Suppressor macrophage treated with lipopolysaccharide for 4 hours (primary cell): ENCODE measurements at places on chromosomes 13 and 19.

DNA sequence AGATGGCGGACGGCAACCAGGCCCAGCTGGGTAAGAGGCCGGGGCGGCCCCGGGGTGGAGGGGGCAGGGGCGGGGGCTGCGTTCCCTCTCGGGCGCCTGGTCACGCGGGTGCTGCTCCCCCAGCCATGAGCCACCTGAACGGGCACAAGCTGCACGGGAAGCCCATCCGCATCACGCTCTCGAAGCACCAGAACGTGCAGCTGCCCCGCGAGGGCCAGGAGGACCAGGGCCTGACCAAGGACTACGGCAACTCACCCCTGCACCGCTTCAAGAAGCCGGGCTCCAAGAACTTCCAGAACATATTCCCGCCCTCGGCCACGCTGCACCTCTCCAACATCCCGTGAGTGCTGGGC is 11.1 kb downstream of the PTBP1 start:
- no peak for DNase-seq

DNA sequence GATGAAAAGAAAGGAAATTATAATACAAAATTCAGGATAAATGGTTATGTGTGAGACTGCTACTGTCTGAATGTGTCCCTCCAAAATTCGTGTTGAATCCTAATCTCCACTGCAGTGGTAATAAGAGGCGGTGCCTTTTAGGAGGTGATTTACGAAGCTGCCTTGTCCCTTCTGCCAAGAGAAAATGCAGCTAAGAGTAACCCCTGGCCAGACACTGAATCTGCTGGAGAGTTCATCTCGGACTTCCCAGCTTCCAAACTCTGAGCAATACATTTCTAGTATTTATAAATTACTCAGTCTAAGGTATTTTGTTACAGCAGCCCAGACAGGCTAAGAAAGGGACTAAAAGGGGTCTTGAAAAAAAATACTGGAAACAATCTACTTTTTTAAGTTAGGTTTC is 152.6 kb downstream of the KLF12 start:
- DNase-seq: no peak

GRCh38 chr13:27270594-27271520 is at the start of gene RASL11A:
RASL11A (plus strand) TSS chr13:27270830; CDS start chr13:27270945, 115 bp downstream.
- peak; percentile 89 for DNase-seq

DNA sequence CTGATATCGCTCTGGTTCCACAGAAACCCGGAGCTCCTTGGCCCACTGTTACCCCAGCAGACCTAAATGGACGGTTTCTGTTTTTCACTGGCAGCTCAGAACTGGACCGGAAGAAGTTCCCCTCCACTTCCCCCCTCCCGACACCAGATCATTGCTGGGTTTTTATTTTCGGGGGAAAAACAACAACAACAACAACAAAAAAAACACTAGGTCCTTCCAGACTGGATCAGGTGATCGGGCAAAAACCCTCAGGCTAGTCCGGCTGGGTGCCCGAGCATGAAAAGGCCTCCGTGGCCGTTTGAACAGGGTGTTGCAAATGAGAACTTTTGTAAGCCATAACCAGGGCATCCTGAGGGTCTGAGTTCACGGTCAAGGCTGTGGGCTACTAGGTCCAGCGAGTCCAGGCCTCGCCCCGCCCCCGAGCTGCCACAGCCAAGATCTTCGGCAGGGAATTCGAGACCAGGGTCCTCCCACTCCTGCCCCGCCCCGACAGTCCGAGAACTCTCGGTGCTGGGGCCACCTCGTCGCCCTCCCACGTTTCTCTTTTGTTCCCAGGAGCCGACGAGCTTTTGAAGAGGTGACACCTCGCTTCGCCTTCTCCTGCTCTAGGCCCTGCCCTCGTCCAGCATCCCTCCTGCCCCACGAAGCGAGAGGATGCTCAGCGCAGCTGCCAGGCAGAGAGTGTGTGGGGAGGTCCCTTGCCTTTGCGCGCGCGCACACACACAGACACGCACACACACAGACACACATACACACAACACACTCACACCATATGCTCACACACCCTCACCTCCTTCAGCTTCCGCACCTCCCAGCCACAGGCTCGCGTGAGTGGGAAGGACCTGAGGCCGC is 8.8 kb downstream of the ZIC2 start:
- DNase-seq: no peak
